Activated CD4-positive, CD25-positive, alpha-beta regulatory T cell (primary cell): ENCODE measurements at places on chromosomes 12 and 14.
A peak's percentile ranks its signal among the peaks of the same experiment; 100 is the strongest.

DNA sequence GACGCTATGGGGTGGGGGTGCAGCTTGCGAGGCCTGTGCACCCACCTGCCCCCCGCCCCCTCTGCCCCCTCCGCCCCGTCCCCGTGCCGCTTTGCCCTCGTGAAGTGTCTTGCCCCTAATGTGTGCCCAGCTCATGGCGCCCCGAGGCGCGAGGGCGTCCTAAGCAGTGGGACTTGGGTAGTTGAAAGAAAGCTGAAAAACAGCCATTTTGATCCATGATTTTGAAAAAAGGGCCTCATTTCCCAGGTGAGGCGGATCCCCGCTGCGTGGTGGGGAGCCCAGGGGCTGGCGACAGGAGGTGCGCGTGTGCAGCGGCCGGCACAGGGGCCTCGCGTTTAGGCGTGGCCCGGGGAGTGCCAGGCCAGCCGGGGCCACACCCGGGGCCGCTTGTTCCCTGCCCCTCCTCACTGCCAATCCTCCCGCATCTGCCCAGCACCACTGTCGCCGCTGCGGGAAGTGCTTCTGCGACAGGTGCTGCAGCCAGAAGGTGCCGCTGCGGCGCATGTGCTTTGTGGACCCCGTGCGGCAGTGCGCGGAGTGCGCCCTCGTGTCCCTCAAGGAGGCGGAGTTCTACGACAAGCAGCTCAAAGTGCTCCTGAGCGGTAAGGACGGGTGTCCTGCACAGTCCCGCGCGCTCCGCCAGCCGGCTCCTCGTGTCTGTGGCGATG, 11.8 kb downstream of the ZFYVE21 start:
- DNase-seq: no peak

- no peak for DNase-seq
Observed at GRCh38 chr12:132566516-132567131, 43.8 kb downstream of the LRCOL1 start.

DNA sequence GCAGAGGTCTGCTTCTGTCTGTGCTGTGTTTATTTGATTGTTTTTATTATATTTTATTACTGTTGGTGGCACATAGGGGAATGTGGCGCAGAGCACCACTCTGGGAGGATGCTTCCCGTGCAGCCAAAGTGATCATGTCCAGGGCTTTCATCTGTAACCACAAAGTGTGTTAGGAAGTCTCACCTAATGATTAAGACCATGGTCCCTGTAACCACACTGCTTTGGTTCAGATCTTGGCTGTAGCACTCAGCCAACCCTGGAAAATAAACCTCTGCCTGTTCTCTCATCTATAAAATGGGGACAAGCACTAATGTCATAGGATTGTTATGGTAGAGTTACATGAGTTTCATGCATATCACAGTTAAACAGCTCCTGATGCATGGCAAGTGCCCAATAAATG, 1.9 kb downstream of the RESF1 start:
- DNase-seq: no peak

GRCh38 chr12:40942326-40942725, 245.8 kb upstream of the PDZRN4 start:
- no peak for DNase-seq

GRCh38 chr14:60488175-60488574, 2.3 kb upstream of the C14orf39 start:
- no peak for DNase-seq

DNA sequence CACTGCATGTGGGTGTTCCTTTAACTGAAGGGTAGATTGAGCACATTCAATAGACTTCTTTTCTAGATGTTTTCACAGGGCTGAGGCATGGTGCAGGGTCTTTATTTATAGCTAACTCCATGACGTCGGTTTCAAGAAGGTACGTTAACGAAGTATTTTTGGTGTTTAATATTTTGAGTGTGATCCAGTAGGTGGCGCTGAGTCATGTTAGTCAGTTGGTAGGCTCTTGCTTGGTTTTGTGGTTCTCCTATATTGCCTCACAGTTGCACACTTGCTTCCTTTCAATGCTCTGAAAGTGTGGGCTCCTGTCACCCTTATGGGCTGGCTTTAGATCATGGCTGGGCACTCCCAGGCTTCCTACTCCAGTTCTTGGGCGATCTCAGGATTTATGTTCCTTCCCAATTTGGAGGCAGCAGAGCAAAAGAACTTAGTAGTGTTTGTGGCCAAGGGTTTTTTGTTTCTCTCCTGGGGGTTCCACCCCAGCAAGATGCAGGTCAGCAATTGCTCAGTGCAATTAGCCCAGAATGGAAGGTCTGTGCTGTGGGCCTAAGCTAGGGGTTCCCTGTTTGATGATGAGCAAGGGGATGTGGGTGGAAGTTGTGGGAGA, 471.6 kb upstream of the FOXG1 start:
- no peak for DNase-seq

DNA sequence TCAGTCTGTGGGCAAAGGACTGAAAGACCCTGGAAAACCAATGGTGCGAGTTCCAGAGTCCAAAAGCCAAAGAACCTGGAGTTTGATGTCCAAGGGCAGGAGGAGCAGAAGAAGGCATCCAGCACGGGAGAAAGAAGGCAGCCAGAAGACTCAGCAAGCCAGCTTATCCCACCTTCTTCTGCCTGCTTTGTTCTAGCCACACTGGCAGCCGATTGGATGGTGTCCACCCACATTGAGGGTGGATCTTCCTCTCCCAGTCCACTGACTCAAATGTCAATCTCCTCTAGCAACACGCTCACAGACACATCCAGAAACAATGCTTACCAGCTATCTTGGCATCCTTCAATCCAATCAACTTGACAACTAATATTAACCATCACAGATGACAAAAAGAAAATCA, 57.2 kb upstream of the CAPRIN2 start:
- no peak for DNase-seq

DNA sequence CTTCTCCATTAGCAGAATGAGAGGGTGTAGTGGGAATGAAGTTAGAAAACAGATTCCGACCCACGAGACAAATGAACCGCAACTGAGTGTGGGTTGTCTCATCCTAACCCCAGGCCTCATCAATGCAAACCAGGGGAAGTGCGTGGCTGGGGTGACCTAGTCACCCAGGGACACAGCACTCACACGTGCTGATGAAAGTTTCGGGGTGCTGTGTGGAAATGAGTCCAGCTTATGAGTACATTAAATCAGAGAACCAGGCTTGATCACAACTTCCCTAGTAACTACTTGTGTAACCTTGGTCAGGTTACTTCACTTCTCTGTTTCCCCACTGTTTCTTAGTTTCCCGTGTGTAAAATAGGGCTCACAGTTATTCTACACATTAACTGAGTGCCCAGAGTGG, 95.4 kb upstream of the CDKN3 start:
- no peak for DNase-seq

GRCh38 chr12:69046920-69047319, 113.9 kb upstream of the CPM start:
- no peak for DNase-seq

GRCh38 chr12:103627189-103627855, 40.2 kb downstream of the STAB2 start:
- DNase-seq: no peak

GRCh38 chr12:32477714-32478113, 78.4 kb downstream of the FGD4 start:
- DNase-seq: no peak

DNA sequence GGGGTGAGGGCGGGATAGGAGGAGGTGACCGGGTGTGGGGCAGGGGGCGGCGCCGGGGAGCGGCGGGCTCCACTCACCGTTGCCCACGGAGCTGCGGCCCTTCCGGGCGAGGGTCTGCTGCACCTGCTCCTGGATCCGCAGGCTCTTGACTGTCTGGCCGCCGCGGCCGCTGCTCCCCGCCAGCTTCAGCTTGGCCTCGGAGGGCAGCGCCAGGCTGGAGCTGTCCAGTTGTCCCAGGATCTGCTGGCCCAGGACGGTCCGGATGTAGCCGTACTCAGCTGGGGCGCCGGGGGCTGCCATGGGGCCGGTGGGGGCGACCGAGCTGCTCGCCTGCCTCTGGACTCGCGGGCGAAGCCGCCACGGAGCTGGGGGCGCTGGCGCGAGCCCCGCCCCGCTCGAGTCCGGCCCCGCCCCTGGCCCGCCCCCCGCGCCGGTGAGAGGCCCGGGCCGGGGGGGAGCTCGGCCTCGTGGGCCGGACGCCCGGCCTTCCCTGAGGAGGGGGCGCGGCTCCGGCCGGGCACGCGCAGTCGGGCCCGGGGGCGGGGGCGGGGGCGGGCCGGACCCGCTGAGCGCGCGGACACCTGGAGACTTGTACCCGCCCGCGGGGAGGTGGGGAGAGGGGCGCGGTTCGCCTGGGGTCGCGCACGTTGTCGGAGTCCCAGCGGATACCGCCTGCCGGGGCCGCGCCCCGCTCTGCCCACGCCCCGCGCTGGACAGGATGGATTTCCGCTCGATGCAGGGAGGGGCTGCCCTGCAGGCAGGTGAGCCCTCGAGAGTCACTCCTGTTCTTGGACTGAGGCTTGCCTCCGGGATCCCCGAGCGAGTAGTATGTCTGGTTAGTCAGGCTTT, at the start of gene PKP2:
PKP2 (minus strand) TSS at position 346 of the 849 bp plus-strand sequence; CDS start at position 300, 46 bp downstream.
- DNase-seq: no peak

GRCh38 chr12:47838286-47838931, 18.7 kb upstream of the HDAC7 start:
- no peak for DNase-seq

DNA sequence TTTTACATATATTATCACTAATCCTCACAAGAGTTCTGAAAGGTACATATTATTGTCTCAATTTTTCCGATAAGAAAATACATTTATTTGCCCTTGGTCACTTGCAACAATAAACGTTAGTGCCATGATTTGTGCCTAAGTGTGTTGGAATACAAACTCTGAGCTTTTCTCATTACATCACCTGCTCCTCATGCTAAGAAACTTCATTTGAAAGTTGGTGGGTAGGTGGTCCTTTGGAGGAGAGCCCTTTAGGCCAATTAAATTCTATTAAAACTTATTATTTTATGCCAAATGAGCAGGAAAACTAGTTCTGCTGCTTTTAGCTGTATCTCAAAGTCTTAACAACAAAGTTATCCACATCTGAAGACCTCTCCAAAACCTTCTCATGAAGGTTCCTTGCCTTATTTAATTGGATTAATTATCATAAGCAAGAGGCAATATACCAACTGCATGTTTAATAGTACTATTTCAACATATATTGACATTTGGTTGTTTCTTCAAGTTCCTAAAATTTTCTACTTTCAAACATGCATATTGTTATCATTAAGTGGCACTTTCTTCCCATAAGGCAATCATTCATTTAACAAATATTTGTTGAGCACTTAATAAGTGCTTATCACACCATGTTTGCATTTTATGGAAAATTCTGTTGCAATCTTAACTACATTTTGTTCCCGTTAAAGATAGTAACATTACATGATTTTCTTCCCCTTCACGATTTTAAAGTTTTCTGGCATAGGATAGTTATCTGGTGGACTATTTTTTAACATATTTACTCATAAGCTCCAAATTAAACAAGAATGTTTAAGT, 40.1 kb upstream of the LRRK2 start:
- DNase-seq: no peak

DNA sequence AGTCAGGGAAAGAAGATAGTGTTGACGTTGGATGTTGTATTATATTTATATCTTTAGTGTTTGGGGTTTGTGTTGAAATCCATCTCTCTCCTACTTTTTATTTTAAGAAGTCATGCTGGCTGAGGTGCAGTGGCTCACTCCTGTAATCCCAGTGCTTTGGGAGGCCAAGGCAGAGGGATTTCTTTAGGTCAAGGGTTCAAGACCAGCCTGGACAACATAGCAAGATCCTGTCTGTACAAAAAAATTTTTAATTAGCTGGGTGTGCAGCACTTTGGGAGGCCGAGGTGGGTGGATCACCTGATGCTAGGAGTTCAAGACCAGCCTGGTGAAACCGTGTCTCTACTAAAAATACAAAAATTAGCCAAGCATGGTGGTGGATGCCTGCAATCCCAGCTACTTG, 23.9 kb downstream of the A2ML1 start:
- DNase-seq: no peak

- DNase-seq: no peak
Observed at GRCh38 chr14:60760644-60761364, 26.2 kb downstream of the MNAT1 start.

GRCh38 chr12:115473257-115473956, 789.4 kb upstream of the TBX3 start:
- DNase-seq: no peak

GRCh38 chr14:100268591-100269207, 29.8 kb downstream of the YY1 start:
- DNase-seq: no peak

GRCh38 chr12:90062799-90063198, 354.2 kb upstream of the ATP2B1 start:
- DNase-seq: no peak

DNA sequence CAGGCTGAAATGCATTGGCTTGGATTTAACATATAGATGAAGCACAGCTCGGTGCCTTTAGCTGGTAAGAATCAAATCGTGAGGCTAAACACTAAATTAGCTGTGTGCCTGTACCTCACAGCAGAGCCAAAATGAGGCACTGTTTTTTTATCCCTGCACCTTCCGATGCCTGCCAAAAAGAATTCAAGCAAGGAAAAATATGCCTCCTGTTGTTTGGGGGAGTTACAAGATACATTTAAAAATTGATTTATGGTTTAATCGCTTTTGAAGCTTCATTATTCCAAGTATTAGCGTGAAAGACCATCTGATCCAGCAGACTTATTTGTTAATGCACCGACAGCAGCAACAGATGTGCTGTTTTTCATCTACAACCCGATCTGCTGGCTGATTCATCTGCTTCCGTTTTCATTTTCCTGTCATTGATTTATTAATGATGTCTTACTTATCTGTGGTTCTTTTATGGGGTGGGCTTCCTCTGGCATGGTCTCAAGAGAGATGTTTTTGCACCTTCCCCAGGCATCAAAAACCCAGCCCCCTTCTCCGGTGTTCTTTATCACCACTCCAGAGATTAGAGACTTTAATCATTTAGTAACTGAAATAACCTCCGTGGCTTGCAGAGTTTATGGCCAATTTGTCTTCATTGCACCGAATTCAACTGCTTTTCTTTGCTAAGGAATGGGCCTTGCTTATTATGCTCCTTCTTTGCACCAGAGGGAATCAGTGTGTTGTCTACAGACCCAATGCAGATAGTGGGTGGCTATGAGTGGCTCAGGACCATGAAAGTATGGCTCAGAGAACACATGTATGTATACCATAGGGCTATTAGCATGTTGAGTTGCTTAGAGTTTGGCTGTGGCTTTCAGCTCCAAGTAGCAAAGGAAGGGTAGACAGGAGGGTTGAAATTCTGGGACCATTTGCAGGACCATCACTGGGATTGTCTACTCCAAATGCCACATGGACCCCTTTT, 166.8 kb upstream of the TMEM260 start:
- no peak for DNase-seq

DNA sequence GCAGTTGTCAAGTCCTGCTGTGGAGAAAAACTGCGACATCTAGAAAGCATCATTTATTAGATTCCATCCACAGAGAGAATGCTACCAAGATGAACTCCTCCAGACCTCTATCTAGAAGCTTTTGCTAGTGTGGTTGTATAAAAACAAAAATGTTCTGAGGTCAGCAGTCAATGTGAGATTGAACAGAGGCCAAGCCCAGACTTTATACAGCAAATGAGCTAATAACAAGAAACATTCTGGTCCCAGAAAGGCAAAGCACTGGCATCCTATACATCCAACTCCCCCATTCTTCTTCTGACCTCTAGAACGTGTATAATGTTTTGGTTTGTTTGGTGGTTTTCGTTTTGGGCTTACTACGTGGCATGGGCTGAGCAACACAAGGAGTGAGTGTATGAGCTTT, 26.7 kb upstream of the RIN3 start:
- no peak for DNase-seq

- no peak for DNase-seq
Observed at GRCh38 chr12:104498211-104498801, 41.6 kb downstream of the CHST11 start.

- DNase-seq: peak; percentile 51
Observed at GRCh38 chr12:110079477-110080400, 31.4 kb upstream of the C12orf76 start.
